ENCODE measurements at places on chromosomes 7 and 10.
A peak's percentile ranks its signal among the peaks of the same experiment; 100 is the strongest.

- DNase-seq, result no peak
These were observed 30.4 kb upstream of the DMBT1 start for GRCh38 chr10:122530177-122530576.

GRCh38 chr10:7410862-7411670 is at the start of gene SFMBT2:
SFMBT2 (minus strand) TSS chr10:7411034; CDS start chr10:7381898, 29,136 bp downstream.
- peak; percentile 93 for DNase-seq

DNA sequence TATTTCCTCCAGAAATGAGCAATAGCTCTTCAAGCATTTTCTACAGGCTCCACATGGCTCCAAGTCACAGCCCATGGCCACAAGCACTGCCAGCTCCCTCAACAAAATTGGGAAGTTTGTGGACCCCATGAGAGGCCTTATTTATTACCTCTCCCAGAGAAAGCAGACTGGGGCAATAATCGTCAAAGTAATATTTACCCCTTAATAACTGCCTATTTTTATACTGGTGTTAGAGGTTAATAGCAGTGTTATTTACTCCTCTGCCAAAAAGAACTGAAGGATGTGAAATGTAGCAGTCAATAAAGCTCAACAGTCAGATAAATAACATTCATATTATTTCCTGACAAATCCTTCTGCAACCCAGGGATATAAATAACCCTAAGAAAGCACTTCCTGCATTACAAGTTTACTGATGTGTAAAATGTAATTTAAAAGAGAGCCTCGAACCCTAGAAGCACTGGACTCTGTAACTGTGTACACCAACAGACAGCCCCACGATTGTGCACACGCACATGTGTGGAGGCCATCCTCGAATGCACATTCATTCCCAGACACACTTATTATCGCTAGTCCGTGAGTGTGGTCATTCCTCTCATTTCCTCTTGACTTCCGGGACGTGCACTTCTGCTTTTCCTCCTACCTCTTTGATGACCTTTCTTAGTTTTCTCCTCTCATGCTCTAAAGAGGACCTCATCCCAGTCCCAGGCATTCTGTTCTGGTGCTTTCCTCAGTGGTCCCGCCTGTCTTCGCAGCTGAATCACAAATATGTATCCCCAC is 157.4 kb downstream of the EVX1 start:
- no peak for DNase-seq

DNA sequence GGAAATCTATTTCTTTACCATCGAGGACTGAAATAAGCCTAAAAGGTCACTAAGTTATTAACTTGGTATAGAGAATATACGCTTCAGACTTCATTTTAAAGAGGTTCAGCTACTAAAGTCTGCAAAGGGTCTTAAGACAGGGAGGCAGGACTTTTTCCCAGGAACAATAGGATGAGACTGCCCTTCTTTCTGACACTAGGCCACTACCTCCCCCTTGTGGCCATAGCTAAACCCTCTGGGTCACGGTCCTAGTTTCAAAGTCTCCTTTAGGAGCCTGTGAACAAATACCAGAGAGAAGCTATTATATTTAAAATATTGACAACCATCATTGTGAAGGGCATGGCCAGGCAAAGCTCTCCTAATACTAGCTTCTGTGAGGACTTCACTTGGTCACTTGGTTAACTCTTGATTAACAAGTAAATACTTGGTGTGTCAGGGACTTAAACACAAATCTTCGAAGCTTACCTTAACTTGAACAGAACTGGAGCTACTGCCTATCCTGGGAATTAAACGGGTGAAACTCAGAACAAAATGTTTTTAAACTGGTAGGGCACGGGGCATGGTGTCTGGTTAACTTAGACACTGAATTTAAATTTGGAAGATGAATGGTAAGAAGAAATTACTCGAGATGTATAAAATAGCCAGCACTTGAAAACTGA is 75.6 kb downstream of the CCDC6 start:
- no peak for DNase-seq

GRCh38 chr7:29480451-29480850 is 83.2 kb upstream of the PRR15 start:
- DNase-seq, result no peak

GRCh38 chr7:105678811-105679495 is 97.7 kb upstream of the EFCAB10 start:
- DNase-seq, result peak; percentile 86

DNA sequence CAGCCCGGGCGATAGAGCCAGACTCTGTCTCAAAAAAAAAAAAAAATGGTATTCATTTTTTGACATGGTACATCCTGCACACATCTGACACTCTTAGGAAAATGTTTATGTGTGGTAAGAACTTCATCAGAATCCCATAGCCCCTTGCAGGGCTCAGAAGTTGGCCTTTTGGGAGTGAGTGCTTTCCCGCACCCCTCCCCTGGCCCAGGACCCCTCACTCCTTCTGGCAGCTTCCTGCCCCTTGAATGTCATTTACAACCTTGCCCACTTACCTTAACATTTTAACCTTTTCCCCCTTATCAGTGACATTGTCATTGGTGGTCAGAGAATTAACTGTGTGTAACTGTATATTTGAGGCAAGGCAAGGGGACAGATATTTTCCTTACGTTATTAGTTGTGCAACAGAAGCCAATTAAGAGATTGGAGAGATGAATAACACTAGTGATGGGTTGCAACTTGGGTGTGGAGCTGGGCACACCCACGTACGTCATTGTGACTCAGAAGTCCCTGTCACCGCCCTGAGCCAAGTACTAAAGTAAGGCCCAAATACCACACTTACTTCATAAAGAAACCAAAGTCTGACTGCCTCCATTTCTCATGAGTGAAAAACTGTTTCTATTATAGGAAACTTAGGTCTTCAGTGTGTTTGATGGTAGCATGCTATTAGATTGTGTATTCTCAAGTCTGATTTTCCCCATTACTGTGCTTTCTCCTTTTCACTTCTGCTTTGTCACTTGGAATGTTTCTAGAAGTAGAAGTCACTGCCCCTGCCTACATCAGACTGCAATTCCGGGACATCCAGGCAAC is 31.6 kb downstream of the OGDH start:
- DNase-seq, result peak; percentile 78

GRCh38 chr10:77160679-77161078 is 476.9 kb downstream of the KCNMA1 start:
- no peak for DNase-seq

GRCh38 chr7:151819866-151820265 is 57.0 kb downstream of the PRKAG2 start:
- DNase-seq, result no peak

DNA sequence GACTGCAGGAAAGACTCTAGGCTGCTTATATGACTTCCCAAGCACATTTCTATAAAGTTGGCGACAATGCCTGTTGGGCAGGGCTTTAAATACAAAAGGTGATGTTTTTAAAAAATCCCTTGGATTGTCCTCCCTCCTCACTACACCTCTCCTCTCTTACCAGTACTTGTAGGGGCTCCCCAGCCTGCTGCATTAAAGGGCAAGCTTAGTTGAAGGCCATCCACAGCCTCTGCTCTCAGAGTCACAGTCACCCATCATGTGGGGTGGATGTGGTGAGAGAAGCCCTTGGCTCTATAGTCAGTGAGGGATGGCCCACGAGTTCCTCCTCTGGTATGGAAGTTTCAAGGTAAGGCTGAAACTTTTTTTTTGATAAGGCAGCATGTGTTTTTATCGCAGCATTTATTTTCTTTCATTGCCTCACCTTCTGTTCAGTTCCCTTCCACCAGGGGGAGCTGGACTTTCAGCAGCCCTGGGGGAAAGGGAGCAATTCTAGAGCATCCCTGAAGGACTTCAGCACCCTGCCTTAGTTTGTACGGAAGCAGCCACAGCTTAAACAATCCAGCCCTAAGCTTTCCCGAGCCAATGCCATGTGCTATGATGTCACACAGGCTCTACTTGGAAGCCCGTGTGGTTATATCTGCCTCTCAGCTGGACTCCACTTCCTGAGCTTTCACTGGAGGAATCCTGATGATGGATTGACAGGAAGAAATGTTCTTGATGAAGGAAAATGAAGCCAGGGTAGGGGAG is 131.9 kb downstream of the CALCR start:
- DNase-seq, result no peak

GRCh38 chr7:68707958-68708357 is 890.3 kb upstream of the AUTS2 start:
- DNase-seq, result no peak

DNA sequence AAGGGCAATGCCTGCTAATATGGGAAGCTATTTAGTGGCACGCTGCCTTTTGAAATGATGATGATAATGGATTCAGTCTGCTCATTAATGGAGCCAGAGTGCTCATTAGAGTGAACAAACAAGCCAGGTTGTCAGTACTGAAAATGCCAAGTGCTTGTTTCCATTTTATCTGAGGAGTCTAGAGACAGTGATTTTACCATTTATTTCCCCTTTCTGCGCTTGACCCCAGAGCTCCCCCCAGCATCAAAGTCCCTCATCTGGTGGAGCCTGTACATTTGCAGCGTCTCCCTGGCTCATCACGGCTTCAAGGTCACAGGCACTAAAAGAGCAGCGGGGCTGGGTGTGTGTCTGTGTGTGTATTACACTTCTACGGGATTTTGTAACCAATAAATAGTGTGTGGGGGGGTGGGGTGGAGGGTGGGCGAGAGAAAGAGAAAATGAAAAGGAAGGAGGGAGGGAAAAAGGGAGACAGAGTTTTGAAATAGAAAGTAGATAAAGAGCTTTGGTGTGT is 553.8 kb downstream of the TFEC start:
- DNase-seq, result no peak

DNA sequence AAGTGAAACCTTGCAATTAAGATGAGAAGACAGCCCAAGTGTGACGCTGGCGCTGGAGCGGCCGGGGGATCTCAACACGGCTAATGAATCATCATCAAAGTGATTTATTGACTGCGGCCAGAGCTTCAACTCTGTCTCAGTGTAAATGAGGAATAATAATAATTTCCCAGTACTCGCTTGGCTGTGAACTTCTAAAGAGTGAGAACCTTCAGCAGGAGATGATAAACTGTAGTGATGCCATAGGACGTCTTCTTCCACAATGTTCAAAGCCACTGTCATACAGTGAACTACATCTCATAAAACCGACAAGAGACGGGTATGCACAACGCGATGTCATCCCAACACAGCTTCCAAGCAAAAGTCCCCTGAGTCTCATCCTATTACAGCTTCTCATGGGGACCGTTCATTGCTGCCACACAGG is 123.6 kb upstream of the NOBOX start:
- DNase-seq, result peak; percentile 33
